Gastroesophageal sphincter (tissue), 4 donors: ENCODE measurements at places on chromosomes 4 and X. TPM values are rescaled to one million over a fixed set of nuclear protein-coding genes. Genes with fewer than 3 reads are reported as not detected.

The CXorf49 gene
- total RNA-seq: not detected

The AKAP4 gene
- not detected for total RNA-seq

GRCh38 chrX:150845091-150845490, 53.4 kb downstream of the CD99L2 start:
- ATAC-seq: no peak

GRCh38 chr4:80989921-80990544, 40.5 kb upstream of the BMP3 start:
- no peak for ATAC-seq

DNA sequence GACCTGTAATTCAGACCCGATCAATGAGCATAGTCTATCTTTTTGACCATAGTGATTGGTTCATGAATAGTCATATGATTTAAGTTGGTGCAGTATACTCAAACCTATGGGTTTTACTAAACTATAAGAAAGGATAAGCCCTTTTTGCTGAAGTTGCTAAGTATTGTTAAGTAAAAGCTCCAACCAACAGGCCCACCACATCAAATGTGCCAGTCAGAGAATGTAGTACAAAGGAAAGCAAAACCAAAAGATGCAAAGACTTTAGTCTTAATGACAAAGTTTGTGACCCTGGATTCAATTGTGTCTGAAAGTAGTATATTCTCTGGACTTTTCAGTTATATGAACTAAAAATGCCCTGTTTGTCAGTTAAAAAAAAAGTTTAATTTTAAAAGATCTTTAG, 208.1 kb upstream of the TET2 start:
- no peak for ATAC-seq

GRCh38 chr4:101254776-101255175, 92.5 kb downstream of the PPP3CA start:
- no peak for ATAC-seq
